ENCODE measurements at places on chromosomes 2 and 18.

GRCh38 chr2:232245111-232245510 is 133.4 kb upstream of the ALPP start:
- DNase-seq = no peak

GRCh38 chr2:205686783-205687640 is 4.7 kb downstream of the NRP2 start:
- peak; percentile 29 for DNase-seq

GRCh38 chr2:64203858-64204632 is 59.8 kb upstream of the PELI1 start:
- peak; percentile 99 for DNase-seq

- peak; percentile 31 for DNase-seq
These were observed 164.3 kb downstream of the BCL2 start for GRCh38 chr18:63155169-63155852.

DNA sequence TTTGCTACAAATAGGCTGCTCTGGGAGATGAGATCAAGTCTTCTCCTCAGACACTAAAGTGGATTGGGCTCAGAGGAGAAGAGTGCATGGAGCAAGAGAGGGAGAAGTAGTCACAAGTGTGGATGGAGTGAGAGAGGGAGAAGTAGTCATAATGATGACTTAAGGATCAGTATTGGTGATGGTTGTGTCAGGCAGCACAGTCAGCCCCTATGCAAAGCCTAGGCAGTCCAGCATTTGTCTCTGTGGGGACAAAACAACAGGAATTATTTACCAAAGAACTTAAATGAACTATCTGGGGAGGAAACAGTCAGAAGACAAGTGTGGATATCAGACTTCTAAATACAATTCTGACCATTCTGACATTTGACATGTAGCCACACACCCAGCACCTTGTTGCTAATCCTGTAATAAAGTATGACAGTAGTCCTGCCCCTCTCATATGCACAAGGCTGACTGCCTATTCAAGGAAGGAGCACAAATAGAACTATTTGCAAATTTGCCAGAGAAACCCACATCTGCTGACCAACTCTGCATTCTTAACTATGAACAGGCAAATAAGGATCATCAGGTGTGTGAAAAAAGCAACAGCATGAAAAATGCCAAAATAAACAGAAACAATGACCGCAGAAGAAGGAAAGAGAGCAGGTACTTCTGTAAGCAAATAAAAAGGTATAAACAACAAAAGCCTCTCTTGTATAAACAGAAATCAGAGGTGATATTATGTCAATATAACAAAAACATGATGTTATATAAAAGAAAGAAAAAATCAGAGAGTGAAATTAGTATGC is 1597.9 kb upstream of the ACVR2A start:
- DNase-seq = no peak

GRCh38 chr18:39486268-39486667 is 1920.7 kb upstream of the CELF4 start:
- DNase-seq = no peak

DNA sequence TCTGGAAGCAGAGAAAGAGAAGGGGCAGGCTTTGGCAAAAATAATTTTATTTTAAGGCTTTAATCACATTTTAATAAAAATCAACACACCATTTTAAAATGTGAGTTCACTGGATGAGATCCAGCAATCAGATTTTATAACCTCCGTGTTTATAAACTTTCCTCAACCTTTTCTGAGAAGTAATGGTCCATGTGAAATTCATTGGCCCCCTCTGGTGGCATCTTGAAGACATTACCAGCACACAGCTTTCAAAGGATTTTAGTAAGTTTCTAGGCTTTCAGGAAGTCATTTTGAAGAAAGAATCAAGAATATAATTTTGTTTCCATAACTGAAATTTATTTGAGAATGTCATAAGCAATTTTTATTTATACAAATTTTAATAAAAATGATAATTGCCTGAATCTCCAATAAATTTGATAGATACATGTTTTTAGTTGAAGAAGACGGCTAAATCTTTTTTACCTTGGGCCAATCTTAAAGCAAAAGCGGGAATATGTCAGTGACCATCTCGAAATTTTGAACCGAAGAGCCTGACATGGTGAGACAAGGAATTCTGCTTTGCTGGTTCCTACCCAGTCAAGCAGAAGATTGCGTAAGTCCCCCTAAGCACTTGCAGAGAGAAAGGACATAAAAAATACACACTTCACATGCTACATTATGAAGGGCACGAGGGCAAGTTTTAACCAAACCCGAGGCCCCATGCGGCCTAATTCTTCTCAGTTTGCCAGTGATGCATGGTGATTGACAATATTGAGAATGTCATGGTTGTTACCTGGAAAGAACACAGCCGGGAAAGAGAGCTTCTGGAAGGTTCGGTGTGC is 128.4 kb upstream of the CBLN2 start:
- DNase-seq = peak; percentile 9

DNA sequence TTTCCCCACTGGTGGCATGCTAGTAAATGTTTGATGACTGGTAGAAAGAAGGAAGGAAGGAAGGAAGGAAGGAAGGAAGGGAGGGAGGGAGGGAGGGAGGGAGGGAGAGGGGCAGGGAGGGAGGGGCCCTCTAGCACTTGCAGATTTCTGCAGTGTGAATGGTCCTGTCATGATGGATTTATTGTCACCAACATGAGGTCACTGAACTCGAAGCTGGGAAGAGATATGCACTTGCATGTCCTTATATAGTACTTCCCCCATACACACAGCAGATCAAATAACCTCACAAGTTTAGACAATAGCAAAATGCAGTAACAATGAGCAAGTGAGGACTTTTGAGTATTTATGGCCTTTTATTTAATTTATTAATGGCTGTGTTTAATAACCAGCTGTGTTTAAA is 44.5 kb upstream of the CXCR4 start:
- DNase-seq = no peak

DNA sequence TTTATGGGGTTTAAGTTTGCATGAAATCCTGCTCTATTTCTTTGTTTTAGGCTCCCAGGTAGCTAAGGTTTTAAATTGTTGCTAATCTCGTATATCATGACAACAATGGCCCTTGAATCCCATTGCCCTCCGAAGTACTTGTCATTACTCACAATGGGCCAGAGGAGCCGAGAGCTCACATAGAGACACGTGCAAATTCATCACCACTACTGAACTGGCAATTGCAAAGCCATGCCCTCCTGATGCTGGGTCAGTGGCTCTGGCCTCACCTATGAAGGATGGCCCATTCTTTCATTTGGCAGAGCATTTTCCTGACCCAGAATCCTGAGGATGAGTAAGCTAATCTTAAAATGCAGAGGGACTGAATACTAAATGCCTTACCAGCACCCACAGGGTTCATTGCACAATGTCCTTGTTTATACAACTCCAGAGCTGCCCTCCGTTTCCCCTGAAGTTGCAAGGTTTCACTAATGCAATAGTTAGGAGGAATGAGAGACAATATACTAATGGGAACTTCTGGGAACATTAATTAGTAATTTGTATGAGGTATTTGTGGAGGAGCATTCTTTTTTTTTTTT is 71.6 kb upstream of the GAREM1 start:
- DNase-seq = no peak

GRCh38 chr18:25819746-25820363 is 270.6 kb downstream of the SS18 start:
- DNase-seq = no peak

Data from inflammatory macrophage treated with lipopolysaccharide for 1 hour (primary cell).